ENCODE measurements at places on chromosomes 2 and 18. TPM values are rescaled to one million over a fixed set of nuclear protein-coding genes. Genes with fewer than 3 reads are reported as not detected.

DNA sequence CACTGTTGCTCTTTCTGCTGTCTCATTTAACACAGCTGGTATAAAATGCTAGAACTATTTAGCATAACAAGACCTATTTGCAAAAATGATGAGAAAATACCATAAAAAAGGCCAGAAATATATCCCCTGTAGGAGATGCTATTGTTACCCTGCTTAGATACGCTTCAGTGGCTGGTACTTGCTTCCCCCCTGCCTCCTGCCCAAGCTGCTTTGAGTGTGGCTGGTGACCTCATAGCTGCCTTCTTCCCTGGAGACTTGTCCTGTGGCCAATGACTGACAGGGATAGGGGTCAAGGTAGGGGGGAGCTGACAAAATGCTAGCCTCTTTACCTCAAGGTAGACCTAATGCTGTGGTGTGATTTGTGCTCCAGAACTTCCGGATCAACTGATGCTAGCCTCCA is 150.2 kb upstream of the ZEB2 start:
- DNase-seq = no peak

- peak; percentile 53 for DNase-seq
These were observed 10.5 kb upstream of the NOL10 start for GRCh38 chr2:10700078-10700803.

DNA sequence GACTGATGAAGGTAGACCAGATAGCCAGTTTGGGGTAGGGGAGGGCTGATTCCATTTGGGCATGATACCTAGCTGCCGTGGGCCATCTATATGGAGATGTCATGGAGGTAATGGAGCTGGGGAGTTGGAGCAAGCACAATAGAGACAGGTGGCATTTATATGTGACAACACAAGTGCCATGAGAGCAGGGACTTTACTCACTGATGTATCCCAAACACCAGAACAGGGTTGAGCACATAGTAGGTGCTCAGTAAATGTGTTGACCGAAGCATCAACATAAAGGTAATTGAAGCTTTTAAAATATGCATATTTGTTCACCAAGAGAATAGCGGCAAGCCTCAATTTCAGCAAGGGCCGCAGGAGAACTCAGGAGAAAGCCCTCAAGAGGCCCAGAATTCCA is 15.0 kb downstream of the SLC30A3 start:
- no peak for DNase-seq

GRCh38 chr2:38626326-38627035 is 23.8 kb upstream of the HNRNPLL start:
- DNase-seq = no peak

DNA sequence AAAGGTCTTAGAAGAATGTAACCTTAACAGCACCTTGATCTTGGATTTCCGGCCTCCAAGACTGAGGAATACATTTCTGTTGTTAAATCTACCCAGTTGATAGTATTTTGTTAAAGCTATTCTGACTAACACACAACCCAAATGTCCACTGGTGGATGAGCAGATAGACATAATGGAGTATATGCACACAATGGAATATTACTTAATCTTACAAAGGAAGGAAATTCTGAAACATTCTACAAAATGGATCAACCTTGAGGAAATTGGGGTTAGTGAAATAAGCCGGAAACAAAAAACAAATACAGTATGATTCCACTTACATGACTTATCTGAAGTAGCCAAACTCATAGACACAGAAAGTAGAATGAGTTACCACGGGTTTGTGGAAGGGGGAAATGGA is 168.7 kb downstream of the ZNF804A start:
- no peak for DNase-seq

SLC14A1 gene
- 4.6 TPM for total RNA-seq

PLCD4 gene
- 0.39 TPM for total RNA-seq

AQP12B gene
- not detected for total RNA-seq

Data from M059J (cell line).